ENCODE measurements at places on chromosomes 6 and 20. TPM values are rescaled to one million over a fixed set of nuclear protein-coding genes. Genes with fewer than 3 reads are reported as not detected.

- no peak for DNase-seq
These were observed 246.8 kb upstream of the KCNG1 start for GRCh38 chr20:51269671-51270070.

DNA sequence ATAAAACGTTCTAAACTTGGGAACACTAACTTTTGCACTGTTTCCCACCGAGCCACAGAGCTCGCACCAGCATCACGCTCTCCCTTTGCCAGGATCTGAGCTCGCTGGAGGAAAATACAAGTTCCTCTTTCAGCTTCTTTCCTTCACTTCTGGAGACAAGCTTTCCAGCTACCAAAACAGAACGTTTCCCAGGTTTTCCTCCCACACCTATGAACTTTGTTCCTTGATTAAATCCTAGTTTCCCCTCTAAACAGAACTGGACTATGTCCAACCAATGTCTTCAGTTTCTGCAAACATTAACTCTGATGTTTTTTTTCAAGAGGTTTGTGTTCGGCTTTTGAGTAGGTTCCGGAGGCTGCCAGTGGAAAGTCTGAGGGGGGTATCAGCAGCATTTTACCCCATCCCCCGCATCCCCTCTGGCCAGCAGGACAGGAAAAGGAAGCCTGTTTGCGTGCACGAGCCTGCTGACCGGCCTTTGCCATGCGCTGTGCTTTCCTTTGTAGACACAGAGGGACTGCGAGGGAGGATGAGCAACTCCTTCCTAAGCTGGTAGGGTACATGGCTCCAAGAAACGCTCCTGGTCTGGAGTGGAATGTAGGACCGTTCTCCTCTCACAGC, 135.5 kb downstream of the LY86 start:
- DNase-seq: no peak

GRCh38 chr6:17712576-17712975, 5.9 kb upstream of the NUP153 start:
- DNase-seq: no peak

DNA sequence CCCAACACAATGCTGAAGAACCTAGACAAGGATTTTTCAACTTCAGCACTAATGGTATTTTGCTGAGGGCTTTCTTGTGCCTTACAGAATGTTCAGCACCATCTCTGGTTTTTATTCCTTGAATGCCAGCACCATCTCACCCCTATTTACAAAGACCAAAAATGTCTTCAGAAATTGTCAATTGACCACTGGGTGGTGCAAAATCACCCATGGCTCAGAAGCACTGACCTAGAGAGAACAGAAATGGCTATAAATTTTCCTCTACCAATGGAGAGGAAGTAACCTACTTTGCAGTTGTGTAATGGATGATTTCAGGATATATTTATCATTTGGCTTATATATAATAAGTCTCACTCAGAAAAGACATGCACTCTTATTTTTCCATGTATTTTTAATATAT, 431.0 kb upstream of the IRAK1BP1 start:
- peak; percentile 41 for DNase-seq

Gene FGD2
- total RNA-seq: not detected

Gene FAXC
- 3.0 TPM for total RNA-seq

GRCh38 chr6:74657011-74657410, 548.8 kb downstream of the COL12A1 start:
- no peak for DNase-seq

DNA sequence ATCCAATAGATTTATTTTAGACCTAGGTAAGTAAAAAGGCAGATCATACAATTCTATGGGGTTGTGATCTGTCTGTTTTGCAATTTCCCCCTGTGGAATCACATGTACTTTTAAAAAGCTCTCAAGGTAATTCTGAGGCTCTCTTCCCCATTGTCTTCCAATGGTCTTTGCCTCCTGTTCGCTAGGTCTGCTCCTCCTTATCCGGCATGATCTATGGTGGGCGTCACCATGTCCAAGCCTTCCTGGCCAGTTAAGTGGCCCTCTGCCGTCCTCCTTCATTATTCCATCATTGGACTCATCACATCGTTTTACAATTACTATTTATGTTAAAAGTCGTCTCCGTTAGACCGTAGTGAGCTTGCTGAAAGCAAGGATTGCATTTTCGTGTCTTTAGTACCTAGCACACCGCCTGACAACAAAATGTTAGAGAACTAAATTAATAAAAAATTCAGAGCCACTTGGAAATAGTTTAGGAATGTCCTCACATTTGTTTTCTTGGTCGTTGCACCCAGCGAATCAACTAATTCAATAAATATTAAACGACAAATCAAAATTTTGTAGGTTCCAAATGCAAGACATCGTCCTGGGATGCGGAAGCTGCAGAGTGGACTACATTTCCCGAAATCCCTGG, 2.2 kb upstream of the STXBP5 start:
- DNase-seq: peak; percentile 29
